Brain microvascular endothelial cell (primary cell): ENCODE measurements at places on chromosomes 1 and 21.
A peak's percentile ranks its signal among the peaks of the same experiment; 100 is the strongest.

DNA sequence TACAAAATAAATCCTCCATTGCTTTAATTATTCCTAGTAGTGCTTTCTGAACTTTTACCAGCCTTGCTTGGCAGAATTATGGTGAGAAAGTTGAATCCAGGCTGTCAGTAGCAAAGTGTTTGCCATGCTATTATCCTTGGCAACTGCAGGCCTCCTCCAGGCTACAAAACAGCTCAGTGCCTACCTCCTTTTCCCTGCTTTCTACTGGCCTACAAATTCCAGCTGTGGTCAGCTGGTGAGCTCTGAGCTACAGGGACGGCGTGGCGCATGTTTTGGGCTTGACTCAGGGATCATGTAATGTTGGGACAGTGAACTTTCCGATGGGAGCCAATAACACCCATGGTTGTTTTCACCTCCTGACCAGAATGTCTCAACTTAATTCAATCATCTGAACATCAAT, 456.1 kb upstream of the ADAMTS5 start:
- peak; percentile 96 for DNase-seq

- DNase-seq, result no peak
Observed at GRCh38 chr1:6497215-6497866, 5.9 kb upstream of the PLEKHG5 start.

GRCh38 chr1:76371941-76372340, 297.4 kb downstream of the ST6GALNAC3 start:
- no peak for DNase-seq

DNA sequence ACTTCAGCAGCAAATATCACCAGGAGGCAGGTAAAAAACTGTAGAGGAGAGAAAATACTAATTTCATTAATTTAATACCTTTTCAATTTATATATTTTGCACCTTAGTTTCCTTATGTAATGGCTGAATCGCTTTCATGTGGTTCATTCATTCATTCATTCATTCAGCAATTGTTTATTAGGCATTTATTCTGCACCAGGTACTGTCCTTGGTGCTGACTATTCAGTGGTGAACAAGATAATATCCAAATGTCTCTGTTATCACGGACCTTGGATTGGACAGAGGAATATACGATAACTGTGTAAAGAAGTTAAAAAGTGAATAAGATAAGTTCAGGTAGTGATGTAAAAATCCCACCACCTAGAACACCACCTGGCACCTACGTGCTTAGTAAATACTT, 28.8 kb downstream of the TSPAN2 start:
- DNase-seq, result no peak

DNA sequence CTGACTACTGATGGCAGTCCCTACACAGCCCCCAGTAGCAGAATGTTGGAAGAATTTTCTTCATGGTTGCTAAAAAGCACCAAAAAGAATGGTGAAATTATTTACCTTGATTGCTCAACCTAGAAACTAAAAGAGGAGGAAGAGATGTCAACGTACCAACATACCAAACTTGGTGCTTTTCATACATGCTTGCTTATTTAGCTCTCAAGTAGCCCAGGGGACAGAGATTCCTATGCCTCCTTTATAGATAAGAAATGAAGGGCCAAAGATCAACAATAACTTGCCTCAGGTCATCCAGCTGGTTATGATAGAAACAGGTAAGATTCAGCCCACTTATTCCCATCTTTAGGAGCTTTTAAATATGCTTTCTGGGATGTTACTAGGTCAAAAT, 170.6 kb downstream of the PIGK start:
- no peak for DNase-seq

GRCh38 chr1:182121787-182122186, 60.3 kb upstream of the ZNF648 start:
- no peak for DNase-seq

DNA sequence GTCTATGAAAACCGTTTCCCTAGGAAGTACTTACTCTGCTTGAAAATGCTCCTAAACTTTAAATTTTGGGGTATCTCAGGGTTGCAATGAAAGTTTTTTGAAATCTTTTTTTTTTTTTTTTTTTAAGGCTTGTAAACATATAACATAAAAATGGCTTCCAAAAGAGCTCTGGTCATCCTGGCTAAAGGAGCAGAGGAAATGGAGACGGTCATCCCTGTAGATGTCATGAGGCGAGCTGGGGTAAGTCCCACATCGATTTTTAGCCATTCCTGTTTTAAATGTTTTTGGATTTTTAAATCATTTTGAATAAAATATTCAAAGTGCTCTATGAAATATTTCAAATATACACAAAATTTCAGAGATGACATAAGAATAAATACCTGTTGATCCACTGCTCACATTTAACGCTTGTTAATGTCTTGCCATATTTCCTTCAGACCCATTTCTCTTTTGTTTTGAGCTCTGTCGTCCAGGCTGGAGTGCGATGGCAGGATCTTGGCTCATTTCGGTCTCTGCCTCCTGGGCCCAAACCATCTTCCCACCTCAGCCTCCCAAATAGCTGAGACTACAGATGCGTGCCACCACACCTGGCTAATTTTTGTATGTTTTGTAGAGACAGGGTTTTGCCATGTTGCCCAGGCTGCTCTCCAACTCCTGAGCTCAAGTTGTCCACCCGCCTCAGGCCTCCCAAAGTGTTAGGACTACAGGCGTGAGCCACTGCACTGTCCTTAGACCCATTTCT, 1.3 kb downstream of the PARK7 start:
- no peak for DNase-seq

DNA sequence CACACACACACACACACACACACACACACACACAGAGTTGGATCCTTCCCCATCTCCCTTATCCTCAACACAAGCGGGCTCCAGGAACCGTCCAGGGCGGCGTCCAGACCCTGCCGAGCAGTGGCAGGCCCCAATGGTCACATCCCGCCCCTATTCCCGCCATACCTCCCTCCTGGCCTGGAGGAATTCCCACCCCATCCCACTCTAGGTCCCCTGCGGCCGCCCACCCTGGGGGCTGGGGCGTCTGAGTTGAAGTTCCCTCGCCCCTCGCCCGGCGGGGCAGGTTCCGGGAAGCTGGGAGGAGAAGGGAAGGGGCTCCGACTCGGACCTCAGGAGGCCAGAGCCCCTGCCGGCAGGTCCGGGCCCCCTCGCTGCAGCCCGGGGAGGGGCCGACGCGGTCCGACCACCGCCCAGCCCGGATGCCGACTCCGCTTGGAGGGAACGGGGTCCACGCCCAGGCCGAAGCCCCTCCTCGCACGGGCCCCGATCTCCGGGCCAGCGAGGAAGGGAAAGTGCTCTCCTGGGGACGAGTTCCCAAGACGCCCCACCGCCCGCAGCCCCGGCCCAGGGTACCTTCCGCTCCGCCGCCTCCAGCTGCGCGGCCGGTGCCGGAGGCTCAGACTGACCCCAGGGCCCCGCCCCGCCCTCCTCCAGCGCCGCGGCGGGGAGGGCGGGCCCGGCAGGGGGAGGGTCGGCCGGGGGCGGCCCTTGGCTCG, at the start of gene RHOC:
RHOC (minus strand) TSS at position 623 of the 716 bp plus-strand sequence. CDS start 3,328 bp downstream, outside the sequence.
- peak; percentile 24 for DNase-seq

DNA sequence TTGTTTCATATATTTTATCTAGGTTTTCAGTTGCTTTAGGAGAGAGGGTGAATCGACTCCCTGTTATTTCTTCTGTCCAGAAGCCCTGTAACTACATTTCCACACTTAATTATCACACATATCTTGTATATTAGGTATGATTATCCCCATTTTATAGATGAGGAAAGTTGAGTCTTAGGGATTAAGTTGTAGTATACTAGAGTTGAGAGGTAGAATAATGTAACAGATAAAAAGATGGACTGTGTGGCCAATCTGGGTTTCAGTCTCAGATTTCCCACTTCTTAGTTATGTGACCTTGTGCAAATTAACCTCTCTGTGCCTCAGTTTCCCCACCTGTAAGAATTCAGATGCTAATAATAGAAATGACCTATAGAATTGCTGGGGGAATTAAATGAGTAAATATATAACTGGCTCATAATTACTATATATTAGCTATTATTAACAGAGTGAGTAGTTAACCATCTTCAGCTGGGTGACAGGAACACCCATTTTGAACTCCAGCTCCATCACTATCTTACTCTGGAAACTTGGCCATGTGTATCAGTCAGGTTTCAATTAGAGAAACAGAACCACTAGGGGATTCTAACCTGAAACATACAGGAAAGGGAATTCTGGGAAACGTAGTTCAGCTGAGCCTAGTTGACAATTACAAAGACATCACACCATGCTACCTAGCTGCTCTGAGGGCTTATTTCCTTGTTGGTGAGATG, 20.4 kb upstream of the FOXO6 start:
- DNase-seq, result no peak

GRCh38 chr1:248858096-248858890, 592 bp downstream of the ZNF692 start:
- peak; percentile 35 for DNase-seq

- DNase-seq, result no peak
Observed at GRCh38 chr1:41547781-41548560, 63.5 kb upstream of the EDN2 start.

DNA sequence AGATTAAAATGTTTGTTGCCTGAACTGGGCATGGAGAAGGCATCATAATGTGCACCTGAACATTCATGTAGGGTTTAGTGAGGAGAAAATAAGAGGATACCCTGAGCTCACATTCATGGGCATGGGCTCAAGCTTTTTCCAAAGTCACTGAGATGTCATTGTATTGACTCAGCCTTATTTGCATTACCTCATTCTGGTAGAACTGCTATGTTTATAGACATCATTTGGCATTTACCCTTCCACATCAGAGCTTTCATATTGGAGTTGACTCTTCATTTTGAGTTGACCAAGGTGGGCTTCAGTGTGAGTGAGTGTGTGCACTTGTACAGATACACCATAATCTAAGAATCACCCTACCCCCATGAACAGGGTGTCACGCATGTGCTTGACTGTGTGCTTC, 143.2 kb downstream of the PBX1 start:
- no peak for DNase-seq

DNA sequence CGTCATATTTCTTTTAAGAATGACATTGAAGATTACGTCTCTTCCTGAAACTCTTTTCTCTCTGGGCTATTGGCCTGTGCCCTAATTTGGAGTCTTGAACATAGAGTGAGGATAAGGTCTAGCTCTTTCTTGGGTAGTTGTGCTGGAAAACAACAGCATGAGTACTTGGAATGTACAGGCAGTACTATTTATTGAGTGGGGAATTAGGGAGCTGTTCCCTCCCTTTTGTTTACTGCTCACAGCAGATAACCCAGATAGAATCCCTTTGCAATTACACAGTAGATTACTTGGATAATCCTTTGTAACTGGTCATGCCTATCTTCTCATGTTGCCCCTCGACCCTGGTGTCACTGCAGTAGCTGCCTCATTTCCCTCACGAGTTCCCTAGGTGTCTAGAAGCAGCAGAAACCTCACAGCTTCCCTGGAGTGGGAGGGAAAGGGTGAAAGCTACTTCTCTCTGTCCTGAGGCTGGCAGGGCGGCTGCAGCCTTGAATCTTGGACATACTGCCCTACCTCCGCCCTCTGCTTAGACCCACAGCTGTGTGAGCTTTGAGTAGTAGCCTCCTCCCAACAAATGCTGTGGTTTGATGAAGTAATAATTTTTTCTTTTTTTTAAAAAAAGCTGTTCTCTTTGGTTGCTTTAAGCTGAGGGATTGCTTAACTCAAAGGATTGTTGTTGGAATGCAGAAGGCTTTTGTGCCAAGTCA, 70.6 kb downstream of the FGGY start:
- peak; percentile 73 for DNase-seq

DNA sequence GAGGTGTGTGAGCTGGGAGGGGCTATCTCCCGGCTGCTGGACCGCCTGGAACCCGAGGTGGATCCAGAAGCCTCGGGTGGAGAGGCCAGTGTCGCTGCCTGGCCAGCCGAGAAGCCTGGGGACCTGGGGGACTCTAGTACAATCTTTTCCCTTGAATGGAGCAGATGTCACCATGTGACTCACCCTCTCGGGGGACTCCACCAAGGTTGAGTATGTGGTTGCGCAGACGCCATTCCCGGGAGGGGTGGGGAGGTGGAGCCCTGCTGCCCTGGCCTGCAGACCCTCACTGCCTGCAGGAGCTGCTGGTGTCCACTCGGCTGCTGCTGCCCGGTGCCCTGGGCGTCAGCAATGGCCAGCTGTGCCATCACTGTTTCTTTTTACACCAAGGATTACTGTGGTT, 40.3 kb downstream of the TP73 start:
- no peak for DNase-seq

GRCh38 chr1:37017720-37018119, 16.6 kb downstream of the GRIK3 start:
- DNase-seq, result no peak

DNA sequence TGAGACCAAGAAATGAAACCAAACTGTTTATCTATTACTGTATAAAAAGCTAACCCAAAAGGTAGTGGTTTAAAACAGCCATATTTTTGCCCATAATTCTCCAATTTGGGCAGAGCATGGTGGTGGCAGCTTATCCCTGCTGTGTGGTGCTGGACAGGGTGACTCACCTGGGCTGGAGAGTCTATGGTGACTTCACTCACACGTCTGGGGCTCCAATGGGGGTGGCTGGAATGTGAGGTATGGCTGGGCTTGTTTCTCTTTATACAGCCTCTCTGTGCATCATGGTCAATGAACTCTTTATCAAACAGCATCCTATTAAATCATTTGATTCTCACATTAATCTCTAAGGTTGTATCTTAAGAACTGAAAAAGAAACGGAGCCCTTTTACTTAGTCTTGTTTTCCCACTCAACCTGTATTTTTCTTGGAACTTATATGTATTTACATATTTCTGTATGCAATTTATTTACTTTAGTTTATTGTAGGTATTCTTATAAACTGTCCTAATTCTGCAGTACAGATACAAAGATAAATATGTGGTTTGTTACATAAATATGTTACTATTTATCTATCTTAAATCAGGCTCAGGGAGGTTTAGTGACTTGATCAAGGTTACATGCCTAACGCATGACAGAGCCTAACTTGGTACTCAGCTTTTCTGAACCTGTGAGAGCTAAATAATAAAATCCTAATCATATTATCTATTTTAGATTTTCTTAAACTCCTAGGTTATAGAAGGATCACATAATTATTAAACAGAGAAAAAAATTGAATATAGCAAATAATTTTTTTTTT, 37.5 kb upstream of the WLS start:
- peak; percentile 70 for DNase-seq

DNA sequence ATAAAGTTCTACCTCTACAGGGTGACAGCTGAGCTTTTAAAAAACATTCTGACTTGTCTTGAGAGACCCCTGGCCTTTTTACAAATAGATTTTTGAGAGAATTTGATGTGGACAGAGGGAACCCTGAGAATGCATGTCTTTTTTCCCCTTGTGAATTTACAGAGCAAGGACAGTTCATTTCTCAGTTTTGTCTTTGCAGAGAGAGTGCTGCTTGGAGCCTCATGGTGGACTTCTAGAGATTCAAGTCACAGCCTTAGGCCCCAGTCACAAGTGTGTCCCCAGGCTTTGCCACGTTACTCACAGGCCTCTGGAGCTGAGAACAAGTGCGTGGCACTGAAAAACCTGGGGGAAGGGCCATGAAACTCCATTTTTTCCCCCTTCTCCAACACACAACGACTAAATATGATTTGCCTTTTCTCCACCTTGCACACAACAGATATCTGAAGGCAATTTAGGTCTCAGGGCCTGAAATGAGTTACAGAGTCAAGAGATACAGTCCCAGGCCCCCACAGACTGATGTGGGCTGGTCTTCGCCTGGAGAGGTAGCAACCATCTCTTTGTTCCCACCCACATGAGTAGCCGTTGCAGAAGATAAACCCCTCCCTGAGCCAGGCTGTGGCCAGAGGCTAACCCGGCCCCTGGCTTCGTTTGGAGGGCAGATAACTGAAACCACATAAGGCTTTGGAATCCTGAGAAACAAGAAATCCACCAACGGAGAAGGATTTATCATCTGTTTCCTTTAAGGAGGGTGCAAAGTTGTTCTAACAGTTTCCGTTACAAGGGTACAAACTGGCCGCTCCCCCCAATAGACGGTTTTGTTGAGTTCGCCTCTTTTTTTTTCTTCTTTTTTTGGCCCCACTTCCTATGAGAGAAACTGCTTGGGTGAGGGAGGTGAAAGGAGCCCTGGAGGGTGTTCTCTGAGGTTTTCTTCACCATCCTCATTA, 1.0 kb upstream of the PIGV start:
- peak; percentile 82 for DNase-seq
